ENCODE measurements at places on chromosomes 6 and 20.
A peak's percentile ranks its signal among the peaks of the same experiment; 100 is the strongest.

DNA sequence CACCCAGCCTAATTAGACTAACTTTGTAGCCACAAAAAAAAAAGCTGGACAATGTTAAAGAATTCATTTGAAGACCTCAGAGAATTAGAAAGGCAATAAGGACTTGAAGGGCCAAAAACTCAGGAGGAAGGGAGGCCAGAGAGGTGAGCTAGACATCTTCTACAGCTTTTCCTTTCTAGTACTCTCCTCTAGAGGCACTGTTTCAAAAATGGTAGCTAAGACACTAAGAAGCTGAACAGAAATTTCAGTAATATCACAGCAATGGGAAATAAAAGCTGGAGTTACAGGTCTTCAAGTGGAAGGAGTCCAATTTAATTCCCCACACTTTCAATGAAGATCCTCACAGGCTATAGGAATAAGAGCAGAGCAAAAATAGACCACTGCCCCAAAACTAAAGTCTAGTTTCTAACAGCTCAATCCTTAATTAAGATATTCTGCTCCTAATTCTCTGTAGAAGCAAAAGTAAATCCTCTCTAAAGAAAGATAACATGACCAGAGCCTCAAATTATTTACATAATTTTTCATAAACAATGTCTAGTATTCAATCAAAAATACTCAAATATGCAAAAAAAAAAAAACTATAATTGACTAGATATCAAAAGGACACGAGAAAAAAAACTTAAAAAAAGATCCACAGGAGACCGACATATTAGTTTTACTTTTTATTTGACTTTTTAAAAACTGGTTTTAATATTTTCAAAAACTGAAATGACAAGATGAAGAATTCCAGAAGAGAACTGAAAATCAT is 63.7 kb downstream of the RNGTT start:
- no peak for DNase-seq

GRCh38 chr6:30614044-30614842 is 2.8 kb downstream of the PPP1R10 start:
- DNase-seq: no peak

GRCh38 chr6:154257067-154257466 is 99.5 kb downstream of the IPCEF1 start:
- no peak for DNase-seq

GRCh38 chr6:15911753-15912504 is 217.0 kb upstream of the MYLIP start:
- no peak for DNase-seq

- DNase-seq: no peak
Observed at GRCh38 chr6:3473773-3474172, 16.9 kb upstream of the SLC22A23 start.

DNA sequence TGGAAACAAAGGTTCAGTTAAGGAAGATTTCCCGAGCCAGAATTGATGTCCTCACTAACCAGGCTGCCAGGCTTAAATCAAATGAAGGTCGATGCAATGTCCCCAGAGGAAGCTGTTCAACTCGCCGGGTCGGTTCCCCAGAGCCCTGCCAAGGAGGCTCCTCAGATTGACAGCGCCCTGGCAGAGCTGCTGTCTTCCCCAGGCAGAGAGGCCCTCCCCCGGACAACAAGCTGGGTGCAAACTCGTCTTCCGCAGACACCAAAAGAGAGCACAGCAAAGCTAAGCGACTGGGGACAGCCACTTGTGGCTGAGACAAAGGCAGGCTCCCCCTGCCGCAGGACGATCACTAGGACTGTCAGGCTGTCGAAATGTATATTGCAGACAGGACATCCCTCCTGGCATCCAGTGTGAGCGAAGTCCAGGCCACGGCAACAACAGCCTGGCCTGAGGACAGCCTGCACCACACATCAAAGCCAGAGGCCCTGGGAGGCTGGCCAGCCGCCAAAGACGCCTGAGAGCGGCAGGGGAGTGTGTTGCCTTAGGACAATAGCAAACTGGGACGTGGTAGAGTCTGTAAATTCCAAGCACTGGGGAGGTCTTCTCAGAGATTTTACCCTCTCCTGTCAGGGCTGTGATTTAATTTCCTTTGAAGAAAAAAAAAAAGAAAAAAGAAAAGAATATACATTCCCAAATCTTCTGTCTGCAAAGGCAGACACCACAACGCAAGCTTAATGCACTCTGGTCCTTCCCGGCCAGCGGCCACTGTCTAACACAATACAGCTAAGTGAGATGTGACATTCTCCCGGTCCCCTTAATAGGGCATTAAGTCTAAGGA is 99.1 kb downstream of the HIVEP2 start:
- DNase-seq: peak; percentile 82

- DNase-seq: no peak
Observed at GRCh38 chr6:142384519-142385254, 82.9 kb downstream of the ADGRG6 start.

GRCh38 chr6:124677874-124678273 is 284.4 kb upstream of the RNF217 start:
- DNase-seq: no peak

DNA sequence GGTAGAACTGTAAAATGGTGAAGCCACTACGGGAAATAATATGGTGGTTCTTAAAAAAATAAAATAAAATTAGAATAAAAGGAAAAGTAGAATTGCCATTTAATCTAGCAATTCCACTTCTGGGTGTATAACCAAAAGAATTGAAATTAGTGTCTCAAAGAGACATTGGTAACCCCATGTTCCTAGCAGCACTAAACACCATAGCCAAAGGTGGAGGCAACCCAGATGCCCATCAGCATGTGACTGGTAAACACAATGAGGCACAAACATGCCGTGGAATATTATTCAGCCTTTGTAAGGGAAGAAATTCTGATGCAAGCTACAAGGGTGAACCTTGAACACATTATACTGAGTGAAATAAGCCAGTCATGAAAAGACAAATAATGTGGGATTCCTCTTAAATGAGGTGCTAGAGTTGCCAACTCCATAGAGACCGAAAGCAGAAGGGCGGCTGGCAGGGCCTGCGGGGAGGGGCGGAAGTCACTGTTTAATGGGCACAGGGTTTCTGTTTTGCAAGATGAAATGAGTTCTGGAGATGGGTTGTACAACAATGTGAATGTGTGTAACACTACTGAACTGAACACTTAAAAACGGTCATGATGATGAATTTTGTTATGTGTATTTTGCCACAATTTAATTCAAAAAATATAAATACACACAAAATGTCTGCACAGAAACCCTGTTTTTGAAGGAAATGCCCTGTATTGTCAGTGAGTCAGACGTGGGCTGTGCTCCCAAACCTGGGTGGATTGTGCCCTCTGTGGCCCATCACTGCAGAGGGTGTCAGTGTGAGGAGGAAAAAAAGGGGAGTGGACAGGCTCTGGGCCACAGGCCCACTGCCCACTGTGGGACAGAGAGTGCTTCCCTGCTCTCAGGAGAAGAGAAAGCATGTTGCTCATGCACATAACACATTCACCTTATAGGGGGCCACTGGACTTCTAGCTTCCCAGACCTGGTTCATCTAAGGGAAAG is 49.6 kb upstream of the CD93 start:
- no peak for DNase-seq

DNA sequence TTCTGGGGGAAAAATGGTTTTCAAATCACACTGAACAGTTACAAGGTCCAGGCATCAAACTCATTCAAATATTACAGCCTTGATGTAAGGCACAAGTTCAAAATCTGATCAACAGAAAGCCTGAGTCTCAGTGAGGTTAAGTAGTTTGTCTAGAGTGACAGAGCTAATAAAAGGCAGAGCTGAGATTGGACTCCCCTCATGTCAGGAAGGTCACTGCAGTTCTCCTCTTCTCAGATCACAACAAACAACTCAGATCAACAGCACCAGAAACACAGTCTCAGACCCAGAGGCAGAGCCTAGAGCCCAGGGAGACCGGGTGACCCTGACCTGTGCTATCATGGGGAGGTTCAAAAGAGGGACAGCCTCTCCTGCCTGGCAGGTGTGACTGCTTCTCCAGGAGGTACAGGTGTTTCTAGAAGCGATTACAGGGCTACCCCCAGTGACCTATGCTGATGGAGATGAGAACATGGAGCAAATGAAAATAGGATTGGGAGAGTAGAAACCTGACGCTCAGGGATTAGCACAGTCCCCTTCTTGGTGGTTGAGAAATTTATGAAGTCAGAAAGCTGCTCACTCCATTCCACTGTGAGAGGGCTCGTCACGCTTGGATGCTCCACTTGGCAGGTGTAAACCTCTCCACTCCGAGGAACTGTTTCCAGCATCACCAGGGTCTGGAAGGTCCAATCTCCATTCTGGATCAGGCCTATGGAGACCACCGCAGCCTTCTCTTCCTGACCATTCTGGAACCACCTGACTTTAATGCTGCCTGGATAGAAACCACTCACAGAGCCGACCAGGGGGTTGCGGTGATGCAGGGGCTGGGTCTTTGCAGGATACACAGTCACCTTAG is 24.3 kb upstream of the HLA-DRB5 start:
- no peak for DNase-seq

- DNase-seq: no peak
Observed at GRCh38 chr6:12973386-12973785, 256.8 kb downstream of the PHACTR1 start.

- DNase-seq: no peak
Observed at GRCh38 chr20:4156411-4156810, 141.1 kb upstream of the RNF24 start.

DNA sequence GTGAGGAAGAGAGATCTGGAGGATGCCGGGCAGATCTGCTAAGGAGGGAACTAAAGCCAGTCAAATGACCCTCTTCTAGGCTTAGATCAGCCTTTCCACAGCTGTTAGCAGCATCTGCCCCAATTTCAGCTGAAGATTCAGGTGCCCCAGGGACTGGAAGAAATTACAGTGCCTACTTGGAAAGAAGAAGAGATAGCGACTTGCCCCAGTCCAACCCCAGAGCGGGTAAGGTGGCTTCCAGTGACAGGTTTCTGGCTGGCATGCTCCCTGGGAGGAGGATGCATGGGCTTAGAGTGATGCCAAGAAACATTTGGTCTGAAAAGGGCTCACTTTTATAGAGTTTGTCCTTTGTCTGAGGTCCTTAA is 620 bp downstream of the TJAP1 start:
- no peak for DNase-seq

- DNase-seq: no peak
Observed at GRCh38 chr20:31906001-31906400, 35.6 kb downstream of the TTLL9 start.

GRCh38 chr6:20952699-20953474 is 418.6 kb downstream of the CDKAL1 start:
- no peak for DNase-seq

- no peak for DNase-seq
Observed at GRCh38 chr20:58911970-58912369, 59.5 kb downstream of the GNAS start.

- DNase-seq: no peak
Observed at GRCh38 chr20:5061213-5061612, 58.5 kb downstream of the PCNA start.

DNA sequence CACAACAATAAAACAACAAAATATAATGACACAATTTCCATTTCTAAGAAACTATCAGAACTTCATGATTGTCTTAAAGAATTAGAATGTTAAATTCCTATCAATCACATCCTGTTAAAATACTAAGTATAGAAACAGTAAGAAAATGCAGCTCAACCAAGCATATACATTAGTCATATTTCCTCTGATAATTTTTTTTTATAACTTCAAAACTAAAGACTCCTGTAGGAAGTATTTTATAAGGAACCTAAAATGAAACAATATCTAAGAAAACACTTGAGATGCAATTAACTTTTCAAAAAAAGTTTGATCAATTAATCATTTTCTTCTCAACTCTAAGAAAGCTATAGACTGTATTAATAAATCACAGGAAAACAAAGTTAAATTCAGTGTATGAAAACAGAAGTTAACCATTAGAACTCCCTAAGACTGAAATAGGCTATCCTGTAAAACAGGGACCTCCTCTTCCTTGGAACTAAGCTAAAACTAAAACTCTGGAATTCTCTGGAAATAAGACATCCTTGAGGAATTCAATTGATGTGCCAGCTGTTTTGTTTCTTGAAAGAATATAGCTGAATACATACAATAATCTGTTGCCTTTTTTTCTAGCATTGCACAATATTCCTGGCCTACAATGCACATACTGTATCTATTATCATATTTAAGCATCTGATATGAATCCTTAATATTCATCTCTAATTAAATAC is 19.8 kb downstream of the FKBP5 start:
- DNase-seq: no peak

- DNase-seq: no peak
Observed at GRCh38 chr6:161459008-161459615, 185.3 kb upstream of the AGPAT4 start.

- DNase-seq: no peak
Observed at GRCh38 chr6:54335871-54336270, 27.6 kb downstream of the TINAG start.

GRCh38 chr6:45737331-45738056 is 278.2 kb downstream of the CLIC5 start:
- no peak for DNase-seq

- DNase-seq: no peak
Observed at GRCh38 chr6:47592131-47592840, 106.1 kb upstream of the ADGRF4 start.

GRCh38 chr6:163133691-163134090 is 280.8 kb upstream of the QKI start:
- no peak for DNase-seq

- DNase-seq: peak; percentile 62
Observed at GRCh38 chr6:56851541-56852259, 103.2 kb upstream of the BEND6 start.

DNA sequence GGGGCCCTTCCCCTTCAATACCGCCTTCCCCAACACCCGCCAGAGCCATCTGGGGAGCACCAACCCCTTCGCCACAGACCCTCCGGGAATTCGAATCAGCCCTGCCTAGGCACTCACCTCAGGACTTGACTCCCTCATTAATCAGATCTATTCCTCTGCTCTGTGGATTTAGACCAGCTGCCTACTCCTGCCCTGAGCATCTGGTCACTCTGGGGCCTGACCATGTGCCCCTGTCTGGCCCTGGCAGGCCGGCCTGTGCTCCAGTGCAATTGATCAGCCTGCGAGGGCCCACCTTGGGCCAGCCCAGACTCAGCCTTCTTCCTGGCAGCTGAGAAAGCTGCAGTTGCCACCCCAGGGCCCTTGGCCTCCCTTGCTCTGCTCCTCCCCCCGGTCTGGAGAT is 46.0 kb downstream of the GRM4 start:
- no peak for DNase-seq

GRCh38 chr6:1163501-1163900 is 148.4 kb upstream of the FOXQ1 start:
- DNase-seq: no peak

DNA sequence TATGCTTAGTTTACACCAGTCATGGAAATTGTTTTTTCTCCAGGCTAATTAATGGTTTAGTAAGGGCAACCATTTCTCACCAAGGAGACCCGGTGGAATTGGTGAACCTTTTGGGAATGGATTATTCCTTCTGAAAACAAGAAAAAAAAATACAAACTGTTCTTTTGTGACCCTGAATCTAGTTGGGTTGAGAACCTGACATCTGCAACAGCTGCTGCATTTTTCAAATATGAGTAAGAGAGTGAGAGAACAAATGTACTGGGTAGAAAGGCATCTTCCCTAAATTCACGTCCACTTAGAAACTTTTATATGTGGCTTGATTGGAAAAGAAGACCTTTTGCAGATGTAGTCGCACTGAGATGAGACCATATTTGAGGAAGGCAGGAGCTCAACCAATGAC is 553.4 kb upstream of the EPHA7 start:
- no peak for DNase-seq

- DNase-seq: no peak
Observed at GRCh38 chr6:163706500-163707087, 292.1 kb downstream of the QKI start.

- DNase-seq: no peak
Observed at GRCh38 chr6:82240186-82240585, 7.4 kb downstream of the IBTK start.
